ENCODE measurements at places on chromosomes 1 and 21.

DNA sequence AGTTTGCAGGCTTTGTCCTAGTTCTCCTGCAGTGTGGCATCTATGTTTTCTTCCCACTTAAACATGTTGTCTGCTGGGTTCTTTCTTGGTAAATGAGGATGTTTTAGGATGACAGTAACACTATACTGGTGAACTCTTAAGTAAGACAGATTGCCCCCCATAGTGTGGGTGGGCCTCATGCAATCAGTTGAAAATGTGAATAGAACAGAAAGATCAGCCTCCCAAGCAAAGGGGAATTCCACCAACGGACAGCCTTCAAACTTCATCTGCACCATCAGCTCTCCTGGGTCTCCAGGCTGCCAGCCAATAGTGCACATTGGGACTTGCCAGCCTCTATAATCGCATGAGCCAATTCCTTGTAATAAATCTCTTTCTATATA lies 10.7 kb upstream of the TARBP1 start:
- no peak for DNase-seq

DNA sequence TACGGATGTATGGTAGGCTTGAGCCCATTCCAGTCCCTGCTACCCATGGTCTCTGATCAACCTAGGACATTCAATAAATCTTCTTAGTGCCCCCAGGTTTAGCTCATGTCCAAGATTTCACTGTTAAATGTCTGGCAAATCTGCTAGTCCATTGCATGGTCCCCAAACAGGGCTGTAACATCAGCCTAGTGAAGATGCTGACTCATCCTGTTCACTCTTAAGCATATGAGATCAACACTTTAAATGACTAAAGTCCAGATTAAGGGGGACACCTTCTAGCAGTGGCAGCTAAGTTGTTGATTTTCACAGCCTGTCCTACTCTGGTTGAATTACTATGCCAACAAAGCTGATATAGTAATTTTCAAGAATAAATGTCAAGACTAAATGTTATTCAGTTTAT lies 46.5 kb upstream of the NUF2 start:
- no peak for DNase-seq

- no peak for DNase-seq
Measured at GRCh38 chr1:10186331-10187025, 23.9 kb upstream of the KIF1B start.

- DNase-seq, result no peak
Measured at GRCh38 chr1:90821788-90822359, 104.8 kb upstream of the BARHL2 start.

- DNase-seq, result no peak
Measured at GRCh38 chr1:193726722-193727121, 540.3 kb upstream of the B3GALT2 start.

DNA sequence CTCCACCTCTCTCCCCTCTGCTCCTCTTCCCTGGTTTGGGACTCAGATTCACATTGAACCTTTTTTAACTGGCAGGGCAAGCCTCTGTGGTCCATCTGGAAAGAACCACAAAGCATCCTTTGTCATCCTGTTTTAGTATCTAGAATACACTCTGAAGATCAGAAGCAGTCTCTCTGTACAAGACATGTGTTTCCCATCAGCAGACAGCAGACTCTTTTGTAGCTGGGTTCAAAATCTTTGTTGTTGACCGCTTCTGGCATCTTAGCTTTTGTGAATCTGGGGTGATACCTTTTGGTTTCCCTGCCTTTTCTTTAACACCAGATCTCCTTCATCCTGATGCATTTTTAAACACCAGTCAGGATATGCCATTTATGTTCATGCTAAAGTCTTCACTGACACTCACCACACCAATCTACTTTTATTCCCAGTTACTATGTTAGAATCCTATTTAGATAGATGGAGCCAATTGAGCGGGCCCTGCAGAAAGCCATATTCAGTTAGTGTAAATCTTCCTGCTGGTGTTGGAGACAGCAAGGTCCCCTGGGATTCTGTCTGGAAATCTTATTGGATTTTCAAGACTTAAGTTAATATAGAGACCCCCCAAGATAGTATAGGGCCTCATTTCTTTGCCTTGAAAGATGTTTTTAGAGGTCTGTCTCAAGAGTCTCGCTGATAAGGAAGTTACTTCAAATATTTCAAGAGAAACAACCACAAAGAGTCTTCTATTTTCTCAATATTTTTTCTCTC lies 51.1 kb downstream of the ST6GALNAC3 start:
- no peak for DNase-seq

DNA sequence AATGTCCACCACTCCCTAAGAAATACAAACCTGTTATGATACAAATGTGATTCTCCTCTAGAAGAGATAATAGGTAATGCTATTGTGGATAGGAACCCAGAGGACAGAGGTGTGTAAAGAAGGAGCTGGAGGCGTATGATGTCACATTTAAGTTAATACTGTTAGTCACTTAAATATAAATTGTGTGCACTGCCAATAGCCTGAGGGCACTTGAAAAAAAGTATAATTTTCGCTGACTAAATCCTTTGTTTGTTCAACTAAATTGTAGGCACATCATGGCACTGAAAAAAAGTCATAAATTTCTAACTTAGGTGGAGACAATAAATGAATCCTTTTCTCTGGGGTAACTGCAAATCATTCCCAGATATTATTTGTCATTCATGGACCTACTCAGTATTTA lies 4.4 kb downstream of the RCSD1 start:
- no peak for DNase-seq

GRCh38 chr1:200873116-200873670 lies 412 bp downstream of the GPR25 start:
- DNase-seq, result no peak

GRCh38 chr1:47534436-47534835 lies 96.6 kb downstream of the FOXD2 start:
- no peak for DNase-seq

GRCh38 chr1:161946071-161946987 lies 77.3 kb downstream of the OLFML2B start:
- no peak for DNase-seq

- no peak for DNase-seq
Measured at GRCh38 chr21:42777757-42778344, 101.5 kb downstream of the WDR4 start.

- DNase-seq, result no peak
Measured at GRCh38 chr1:183810756-183811544, 6.0 kb downstream of the RGL1 start.

- no peak for DNase-seq
Measured at GRCh38 chr1:13901039-13901438, 201.1 kb downstream of the PRDM2 start.

GRCh38 chr21:32135401-32136363 lies 143.2 kb downstream of the MIS18A start:
- DNase-seq, result no peak

DNA sequence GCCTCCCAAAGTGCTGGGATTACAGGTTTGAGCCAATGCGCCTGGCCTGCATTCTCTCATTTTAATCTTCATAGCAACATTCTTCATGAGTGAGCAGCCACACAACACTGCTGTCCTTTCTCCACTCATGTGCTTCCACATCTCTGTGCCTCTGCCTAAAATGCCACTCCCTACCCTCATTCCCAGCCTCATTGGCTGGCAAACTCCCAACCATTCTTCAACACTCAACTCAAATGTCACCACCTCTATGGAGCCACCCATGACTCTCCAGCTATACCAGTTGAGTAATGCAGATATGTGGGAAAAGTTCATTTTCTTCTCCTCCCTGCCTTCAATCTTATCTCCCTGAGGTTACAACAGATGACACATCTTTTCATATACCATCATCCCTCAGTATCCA lies 53.9 kb upstream of the ZC3H12A start:
- DNase-seq, result no peak

DNA sequence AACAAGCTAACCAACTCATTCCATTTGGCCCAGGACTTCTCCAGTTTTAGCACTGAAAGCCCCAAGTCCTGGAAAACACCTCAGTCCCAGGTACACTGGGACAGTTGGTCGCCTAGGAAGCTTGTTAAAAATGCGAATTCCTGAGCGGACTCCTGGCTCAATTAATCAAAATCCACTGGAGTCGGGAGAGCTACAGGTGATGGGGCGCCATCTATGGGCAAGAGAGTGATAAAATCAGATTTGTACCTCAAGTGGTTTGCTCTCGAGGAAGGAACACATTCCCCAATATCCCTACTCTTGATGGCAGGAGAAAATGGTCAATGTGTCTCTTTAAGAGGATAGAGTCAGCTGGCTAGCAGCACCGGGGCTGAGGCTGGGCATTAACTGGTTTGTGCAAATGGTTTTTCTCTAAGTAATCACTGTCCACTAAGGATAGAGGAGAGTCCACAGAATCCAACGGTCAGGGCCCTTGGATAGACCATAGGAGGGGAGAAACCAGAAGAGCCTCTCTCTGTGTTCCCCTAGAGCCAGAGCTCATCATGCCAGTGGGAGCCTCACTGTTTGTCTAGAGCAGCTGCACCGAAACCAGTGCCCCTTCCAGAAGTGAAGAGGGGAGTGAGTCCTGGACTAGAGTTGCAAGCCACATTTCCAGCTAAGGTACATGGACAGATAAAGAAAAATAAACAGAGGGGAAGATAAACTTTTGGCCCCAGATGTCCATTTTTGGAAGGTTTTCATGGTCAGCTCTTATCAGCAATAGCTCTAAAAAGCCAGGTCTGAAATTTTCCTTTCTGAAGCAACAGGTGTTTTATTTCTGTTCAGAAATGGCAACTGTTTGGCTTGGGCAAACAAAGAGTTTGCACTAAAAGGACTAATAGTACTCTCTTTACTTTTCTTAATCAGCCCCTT lies 148.5 kb downstream of the TENT5C start:
- no peak for DNase-seq

GRCh38 chr1:65412984-65413375 lies 7.5 kb upstream of the LEPR start:
- DNase-seq, result no peak

DNA sequence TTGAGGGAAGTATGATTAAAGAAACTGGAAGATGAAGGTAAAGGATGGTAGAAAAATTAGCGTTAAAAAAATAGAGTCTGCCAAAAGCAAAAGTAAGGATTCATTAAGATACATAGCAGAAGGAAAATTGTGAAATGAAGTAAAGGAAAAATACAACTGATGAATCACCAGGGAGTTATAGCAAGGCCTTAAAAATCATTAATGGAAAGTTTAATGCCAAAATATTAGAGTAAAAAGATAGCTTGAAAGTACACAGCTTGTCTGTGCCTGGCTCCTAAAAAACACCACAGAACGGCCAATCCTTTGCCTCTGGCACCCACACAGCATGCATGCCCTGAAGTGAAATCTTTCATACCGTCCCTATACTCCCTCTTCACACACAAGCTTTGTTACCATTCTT lies 66.9 kb upstream of the APOBEC4 start:
- no peak for DNase-seq

- no peak for DNase-seq
Measured at GRCh38 chr21:40454057-40454456, 392.9 kb downstream of the DSCAM start.

DNA sequence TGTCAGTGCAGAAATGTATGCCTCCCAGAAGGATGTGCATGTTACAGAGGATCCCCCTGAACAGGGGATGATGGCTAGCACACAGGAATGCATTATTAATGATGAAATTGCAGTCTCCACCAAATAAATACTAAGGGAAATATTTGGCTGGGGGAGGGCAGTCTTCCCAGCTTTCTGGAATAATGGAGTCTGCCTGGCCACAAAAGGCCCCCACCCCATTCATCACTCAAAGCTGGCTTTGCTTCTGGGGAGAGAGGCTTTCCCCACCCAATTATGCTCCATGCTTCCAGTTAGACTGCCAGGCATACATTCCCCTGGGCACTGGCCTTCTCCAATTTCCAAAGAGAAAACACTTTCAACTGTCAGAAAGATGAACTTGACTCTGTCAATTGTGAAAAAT lies 302.7 kb downstream of the SIPA1L2 start:
- no peak for DNase-seq

DNA sequence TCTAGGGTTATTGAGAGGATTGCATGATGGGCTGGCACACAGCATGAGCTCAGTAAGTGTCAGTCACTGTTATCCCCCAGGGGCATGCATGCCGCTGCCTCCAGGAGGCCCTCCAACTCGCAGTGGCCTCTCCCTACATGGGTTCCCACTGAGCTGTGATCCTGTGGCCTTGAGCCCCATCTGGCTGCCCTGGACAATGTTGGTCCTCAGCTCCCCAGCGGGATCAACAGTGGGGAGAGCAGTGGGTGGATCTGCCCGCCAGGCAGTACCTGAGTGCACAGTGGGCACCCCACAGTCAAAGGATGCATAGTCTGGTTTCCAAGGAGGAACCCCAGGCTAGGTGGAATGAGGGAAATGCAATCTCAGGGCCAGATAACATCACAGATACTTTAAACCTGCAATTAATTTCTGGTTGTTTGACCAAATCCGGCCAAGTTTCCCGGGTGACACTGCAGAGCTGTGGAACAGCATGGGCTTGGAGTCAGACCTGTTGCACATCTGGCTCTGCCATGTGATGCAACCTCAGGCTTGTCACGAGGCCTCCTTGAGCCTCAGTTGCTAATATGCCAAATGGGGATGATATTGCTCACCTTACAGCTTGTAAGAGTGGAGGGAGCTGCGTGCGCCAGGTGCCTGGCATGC lies 9.3 kb downstream of the PADI3 start:
- DNase-seq, result no peak

DNA sequence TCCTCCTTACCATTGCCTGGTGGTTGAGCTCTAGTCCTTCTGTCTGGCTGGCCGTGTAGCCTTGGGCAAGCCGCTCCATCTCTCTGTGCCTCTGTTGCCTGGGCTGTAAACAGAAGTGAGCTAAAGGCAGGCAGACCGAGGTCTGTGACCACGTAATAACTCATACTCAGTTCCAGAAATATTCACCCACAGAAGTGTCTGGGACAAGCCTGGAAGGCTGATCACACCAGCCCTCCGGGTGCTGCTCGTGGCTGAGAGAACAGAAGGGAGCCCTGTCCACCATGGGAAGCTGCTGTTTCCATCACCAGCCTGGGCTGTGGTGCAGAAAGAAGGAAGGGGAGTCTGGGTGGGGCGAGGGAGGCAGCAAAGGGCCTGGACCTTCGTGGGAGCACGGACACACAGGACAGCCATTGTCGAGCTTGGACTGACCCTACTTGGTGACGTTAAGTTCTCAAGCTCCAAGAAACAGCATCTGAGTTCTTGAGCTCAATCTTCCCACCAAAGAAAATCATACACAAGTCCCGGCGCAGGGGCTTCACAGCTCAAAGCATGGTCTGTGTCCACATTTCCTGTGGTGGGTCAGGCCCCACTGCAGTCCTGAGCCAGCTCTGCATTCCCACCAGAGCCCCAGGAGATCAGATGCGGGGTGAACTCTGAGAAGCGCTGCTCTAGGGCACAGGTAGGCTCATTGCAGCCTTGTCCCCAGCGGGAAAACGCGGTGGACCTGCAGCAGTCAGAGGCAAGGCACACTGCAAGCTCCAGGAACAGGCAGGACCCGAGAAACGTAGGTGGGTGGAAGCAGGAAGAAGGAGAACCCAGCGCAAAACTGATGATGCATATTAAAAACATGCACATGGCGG lies 61.8 kb downstream of the RUNX3 start:
- DNase-seq, result no peak

- DNase-seq, result no peak
Measured at GRCh38 chr1:187844313-187844712, 1015.6 kb downstream of the PLA2G4A start.

- no peak for DNase-seq
Measured at GRCh38 chr21:42376338-42376982, 10.1 kb upstream of the TFF1 start.

- DNase-seq, result no peak
Measured at GRCh38 chr1:220303871-220304270, 31.6 kb upstream of the RAB3GAP2 start.

GRCh38 chr1:223394242-223394641 lies 1.0 kb downstream of the CCDC185 start:
- DNase-seq, result no peak

GRCh38 chr1:22223176-22223575 lies 80.3 kb upstream of the WNT4 start:
- DNase-seq, result no peak

GRCh38 chr1:109928591-109929111 lies 18.0 kb downstream of the CSF1 start:
- DNase-seq, result no peak

Measured in GM19239 (cell line).